ENCODE measurements at places on chromosomes 4 and X. TPM values are rescaled to one million over a fixed set of nuclear protein-coding genes. Genes with fewer than 3 reads are reported as not detected.

DNA sequence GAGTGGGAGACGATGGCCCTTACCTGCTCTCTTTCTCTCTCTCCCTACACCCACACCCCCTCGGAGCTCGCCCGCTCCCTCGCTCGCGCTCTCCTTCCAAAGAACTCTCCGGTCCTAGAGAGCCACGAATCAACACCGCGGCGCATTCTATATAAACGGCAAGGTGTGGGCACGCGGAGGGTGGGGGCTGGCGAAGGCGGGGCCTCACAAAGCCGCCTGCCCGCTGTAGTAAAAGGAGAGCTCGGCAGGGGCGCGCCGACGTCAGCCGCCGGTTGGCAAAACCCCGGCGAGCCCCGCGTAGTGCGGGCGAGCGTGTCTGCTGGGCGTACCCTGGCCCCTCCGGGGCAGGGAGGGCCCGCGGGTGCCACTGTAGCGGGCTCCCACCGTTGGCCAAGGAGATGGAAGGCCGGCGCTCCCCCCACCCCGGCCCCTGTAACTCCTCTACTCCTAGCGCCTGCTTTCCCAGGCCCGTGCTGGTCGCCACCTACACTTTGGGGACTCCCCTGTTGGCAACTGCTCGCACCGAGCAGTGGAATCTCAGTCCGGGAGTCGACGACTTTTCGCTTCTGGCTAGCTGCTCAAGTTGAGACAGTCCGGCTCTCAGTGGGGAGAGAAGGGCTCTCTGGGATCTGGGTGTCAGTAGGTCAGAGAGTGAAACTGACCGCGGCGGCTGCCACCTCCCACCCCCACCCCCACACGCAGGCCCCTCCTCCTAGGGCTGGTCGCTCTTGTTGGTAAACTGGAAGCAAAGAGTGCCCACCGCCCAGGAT is 325.5 kb upstream of the F9 start:
- peak; percentile 69 for DNase-seq

DNA sequence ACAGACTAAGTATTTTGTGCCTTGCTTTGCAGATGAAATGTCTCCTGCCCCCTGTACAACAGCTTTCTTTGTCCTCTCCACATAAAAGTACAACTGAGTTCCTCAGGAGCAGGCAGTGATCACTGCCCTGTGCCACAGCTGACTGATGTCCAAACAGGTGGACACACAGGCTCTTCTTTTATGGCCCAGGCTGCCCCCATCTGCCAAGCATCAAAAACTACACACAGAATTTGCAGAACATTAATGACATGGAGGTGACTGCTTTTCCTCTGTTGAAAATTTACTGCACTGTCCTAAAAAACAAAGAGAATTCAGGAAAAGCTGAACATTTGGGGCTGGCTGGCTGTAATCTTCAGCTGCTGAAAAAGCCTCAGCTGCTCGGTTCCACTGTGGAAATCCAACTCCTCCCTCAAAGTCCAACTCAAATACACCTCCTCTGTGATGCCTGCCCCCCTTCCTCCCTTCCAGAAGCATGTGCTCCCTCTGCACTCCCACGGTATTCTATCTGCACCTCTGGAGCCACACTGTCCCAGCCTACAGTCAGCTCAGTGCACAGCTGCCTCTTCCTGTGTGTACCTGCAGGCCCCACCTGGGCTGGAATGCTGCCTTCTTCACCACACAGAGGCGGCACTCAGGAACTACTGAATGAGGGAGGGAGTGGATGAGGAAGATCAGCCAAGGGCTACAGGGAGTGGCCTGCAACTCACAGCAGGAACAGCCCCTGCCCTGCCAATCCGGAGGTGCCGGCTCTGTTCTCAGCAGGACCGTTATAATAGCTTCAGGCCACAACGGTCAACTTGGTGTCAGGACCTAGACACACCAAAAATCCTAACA is 10.3 kb downstream of the AFAP1 start:
- peak; percentile 74 for DNase-seq

DNA sequence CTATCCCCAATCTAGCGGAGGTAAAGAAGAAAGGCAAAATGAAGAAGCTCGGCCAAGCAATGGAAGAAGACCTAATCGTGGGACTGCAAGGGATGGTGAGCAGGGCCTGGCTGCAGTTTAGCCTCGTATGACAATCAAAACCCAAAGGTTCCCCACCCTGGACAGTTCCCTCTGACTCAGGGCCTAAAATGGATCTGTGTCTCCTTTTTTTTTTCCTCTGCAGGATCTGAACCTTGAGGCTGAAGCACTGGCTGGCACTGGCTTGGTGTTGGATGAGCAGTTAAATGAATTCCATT is 986 bp downstream of the HDAC6 start:
- DNase-seq: no peak

DNA sequence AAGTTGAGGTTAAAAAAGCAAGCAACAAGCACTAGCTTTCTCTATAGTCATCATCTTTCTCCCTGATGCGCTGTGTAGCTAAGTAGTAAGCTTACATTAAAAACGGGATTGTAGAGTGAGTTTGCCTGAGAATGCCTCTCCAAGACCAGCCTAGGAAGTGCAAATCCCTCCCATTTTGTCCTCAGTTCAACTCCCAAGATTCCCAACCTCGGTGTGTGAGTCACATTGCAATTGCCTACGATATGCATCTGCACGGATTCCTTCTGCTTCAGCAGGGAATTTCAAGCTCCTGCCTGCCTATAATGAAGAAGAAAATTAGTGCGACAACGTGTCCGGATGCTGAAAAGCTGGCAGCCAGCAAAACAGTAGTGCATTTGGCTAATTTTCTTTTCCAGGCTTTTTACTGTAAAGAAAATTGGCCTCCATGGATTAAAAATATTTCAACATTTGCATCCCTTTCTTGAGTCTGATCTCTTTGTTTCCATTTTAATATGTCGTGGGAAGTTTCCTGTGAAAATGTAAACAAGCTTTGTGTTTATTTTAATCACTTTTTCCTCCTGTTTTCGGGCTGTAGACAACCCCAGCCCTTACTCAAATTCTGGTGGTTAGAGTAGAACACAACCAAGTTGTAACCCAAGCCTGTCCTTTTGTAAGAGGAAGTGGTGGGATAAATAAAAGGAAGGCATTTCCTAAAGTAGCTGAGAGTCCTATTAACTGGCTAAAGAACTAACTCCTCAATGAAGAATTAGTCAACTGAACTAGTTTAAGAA is 58.4 kb upstream of the TET2 start:
- peak; percentile 62 for DNase-seq

DNA sequence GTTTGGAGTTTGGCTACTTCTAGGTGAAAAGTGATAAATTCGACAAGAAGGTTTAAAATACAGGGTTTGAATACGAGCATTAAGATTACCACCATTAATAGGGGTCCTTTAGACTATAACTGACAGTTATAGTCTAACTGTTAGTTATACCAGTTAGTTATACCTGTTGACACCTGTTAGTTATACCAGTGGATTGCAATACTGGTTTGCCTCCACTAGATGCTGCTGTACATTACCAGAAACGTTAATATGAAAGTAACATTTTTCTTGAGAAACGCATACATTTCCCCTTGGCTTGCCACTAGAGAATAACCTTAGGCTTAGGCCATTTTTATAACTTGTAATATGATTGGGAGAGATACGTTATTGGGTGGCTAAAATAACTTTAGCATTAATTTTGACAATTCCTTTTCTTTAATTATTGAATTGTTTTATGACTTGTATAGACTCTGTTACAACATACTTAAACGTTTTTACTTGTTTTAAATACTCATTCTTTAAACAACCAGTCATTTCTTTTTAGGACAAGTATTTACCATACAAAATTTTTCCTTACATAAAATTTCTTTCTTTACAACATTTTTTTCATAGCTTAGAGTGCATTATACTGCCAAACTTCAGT is 911.2 kb downstream of the FSTL5 start:
- DNase-seq: peak; percentile 35

DNA sequence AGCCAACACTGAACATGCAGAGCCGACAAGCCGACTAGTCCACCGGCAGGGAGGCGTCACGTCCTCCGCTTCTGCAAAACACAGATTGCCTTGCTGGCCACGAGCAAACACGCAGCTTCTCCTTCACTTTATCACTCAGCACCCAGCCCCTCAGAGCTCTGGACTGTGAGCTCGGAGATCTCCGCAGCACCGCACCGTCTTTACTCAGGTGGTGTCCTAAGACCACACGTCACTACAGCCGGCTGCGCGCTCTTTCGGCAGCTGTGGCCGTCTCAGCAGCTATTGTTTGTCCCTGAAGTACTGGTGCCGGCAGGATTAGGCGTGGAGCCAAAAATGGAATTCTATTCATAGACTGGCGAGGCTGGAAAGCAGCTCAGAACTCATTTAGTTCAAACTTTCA is 72.0 kb downstream of the FAT1 start:
- peak; percentile 33 for DNase-seq

- DNase-seq: peak; percentile 78
Measured at GRCh38 chr4:158253350-158253980, 43.2 kb downstream of the TMEM144 start.

Gene IL9R
- total RNA-seq: 1.6 TPM

- no peak for DNase-seq
Measured at GRCh38 chr4:172245516-172245915, 432.3 kb downstream of the GALNTL6 start.

DNA sequence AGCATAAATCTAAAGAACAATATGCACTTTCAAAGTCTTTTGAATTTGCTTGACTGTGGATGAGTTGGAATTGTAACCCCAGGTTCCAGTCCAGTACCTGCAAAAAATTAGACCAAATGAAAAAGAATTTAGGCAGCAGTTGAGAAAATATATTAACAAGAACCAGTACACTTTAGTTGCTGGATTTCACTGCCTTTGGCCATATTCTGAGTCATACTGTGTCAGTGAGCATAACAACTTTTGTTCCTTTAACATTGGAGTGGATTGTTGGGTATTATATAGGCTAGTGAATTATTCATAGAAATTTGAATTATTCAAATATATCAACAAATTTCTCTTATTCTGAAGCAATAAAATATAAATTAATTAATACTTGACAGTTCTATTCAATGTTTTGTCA is 101.5 kb upstream of the SMAD1 start:
- no peak for DNase-seq

Gene FAM184B
- 0.49 TPM for total RNA-seq

DNA sequence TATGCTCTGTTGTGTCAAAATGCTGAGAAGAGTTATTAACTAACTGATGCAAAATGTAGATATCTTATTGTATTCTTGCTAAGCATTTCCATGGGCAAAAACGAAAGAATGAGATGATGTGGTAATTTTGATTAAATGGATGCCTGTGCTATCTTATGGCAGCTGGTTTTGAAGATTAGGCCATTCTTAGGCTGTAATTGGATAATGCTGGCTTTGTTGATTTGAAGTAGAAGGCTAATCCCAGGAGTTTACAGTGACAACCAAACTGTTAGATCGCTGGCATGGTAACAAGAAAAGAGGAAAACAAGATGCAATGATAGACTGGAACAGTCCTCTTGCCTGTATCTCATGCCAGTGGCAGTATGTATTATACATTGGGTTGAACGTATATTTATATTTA is 74.1 kb upstream of the WDR44 start:
- DNase-seq: no peak

Gene TRPC3
- total RNA-seq: 0.74 TPM

- DNase-seq: peak; percentile 35
Measured at GRCh38 chrX:134782796-134783195, 124.5 kb upstream of the PLAC1 start.

DNA sequence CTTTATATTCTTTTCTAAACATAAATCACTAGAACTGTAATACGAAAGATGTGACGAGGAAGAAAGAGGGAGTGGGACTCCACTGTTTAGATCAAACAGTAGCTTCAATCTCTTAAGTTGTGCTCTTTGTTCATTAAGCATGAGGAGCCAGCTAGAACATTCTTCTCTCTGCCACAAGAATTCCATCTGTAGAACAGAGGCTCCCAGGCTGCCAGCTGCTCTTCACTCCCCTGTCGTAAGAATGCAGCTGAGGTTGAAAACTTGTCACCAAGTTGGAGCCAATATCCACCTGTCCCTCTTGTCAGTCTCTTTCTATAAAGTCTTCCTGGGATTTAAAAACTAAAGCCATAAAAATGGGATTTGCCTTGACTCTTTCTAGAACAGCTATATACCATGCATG is 65.0 kb upstream of the SEC24B start:
- DNase-seq: peak; percentile 43

DNA sequence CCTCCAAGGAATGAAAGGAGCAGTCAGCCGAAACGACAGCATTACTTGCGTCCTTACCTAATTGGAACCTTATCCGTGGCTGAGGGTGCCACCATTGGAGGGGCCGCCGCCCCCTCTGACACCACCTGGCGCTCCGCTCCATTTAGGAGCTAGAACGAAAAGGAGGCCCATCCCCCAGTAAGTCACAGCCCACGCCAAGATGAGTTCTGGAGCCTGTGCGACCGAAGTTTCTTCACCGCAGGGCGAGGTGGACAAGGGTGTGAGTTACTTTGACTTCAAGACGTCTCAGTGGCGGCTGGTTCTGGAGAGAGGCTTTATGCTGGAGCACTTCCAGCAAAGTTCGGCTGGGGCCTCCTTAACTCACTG is 729 bp upstream of the IRF2 start:
- DNase-seq: peak; percentile 53

GRCh38 chr4:27090406-27090805 is 229.8 kb downstream of the STIM2 start:
- peak; percentile 37 for DNase-seq

- DNase-seq: no peak
Measured at GRCh38 chr4:139524062-139524631, 31.9 kb downstream of the SETD7 start.

Gene NOP14
- 29.9 TPM for total RNA-seq

GRCh38 chrX:113400193-113400704 is 559.6 kb upstream of the AMOT start:
- peak; percentile 83 for DNase-seq

GRCh38 chr4:77695774-77696173 is 90.2 kb downstream of the CXCL13 start:
- DNase-seq: no peak

DNA sequence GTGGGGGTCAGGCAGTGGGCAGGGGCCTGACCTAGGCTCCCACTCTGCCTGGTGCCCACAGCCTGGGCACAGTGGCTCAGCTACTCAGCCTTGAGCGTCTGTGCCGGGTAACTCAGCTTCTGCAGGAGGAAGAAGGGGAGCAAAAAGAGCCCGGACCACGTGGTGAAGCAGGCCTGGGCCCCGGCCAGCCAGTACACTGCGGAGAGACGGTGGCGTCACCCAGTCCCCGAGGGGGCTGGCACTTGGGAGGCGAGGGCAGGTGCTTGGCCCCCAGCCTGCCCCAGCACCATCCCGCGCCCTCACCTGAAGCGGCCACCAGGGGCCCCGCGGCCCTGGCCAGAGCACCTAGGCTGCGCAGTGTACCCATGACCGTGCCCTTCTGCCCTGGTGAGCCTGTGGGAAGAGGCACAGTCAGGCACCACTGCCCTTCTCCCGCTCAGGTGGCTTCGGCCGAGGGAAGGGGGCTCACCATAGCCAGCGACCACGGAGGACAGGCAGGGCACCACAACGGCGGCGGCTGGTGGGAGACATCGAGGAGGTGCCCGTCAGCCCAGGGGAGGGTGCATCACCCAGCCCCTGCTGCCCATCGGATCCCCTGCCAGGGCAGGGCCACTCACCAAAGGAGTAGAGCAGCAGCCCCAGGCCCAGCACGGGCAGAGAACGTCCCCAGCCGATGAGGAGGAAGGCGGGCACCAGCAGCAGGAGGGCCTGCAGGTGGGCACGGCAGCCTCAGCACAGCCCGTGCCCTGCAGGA is 32.3 kb downstream of the NOP14 start:
- DNase-seq: no peak

Data from GM23338 (cell line).